T47D (cell line): ENCODE measurements at places on chromosomes 12 and 14.

DNA sequence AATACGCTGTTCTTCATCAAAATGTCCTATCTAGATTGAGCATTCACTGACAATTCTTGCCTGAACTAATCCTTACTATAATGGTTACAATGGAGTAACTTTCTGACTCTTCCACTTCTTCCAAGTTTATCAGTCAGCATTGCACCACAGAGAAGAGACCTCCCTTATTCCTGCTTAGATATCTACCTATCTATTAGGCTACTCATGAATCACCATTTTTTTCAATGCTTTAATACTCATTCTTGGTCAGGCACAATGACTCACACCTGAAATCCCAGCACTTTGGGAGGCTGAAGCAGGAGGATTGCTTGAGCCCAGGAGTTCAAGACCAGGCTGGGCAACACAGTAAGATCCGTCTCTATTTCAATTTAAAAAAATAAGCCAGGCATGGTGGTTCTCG lies 39.3 kb downstream of the RPS6KA5 start:
- DNase-seq = no peak

DNA sequence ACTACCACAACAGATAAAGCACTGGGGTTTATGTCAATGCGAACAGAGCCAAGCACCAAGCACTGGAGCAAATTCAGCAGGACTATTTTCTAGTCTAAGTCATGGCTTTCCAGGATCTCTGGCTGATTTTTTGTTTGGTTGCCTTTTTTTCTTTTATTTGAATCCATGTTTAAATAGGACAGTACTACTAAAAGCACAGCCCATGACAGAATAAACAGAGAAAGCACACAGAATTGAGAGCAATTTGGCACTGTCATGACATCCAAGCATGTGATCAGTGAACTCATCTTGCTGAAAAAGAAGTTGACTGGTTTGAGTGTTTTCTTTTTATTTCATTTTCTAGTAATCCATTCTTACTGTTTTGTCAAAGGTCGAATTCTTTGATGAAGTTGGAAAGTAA lies 23.1 kb upstream of the RERG start:
- DNase-seq = peak; percentile 74

DNA sequence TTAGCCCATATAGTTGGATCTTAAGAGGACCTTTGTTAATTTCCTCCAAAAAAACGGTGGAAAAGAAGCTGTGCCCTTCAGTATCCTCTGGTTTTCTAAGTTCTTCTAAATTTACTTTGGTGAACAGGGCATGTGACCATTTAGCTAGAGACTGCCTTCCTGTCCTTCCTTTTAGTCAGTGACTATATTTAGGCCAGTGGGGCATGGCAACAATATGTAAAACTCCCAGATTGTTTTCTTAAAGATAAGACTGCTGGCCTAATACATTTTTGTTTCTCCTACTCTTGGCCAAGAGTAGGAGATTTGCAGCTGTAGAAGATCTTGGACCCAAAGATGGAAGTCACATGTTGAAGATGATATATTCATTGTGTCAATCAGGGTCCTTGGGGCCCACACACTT lies 325.1 kb upstream of the DCN start:
- no peak for DNase-seq

GRCh38 chr14:105767315-105767714 lies 240.9 kb downstream of the TMEM121 start:
- no peak for DNase-seq

- DNase-seq = peak; percentile 51
These were observed 4.3 kb downstream of the COQ10A start for GRCh38 chr12:56271031-56271430.

DNA sequence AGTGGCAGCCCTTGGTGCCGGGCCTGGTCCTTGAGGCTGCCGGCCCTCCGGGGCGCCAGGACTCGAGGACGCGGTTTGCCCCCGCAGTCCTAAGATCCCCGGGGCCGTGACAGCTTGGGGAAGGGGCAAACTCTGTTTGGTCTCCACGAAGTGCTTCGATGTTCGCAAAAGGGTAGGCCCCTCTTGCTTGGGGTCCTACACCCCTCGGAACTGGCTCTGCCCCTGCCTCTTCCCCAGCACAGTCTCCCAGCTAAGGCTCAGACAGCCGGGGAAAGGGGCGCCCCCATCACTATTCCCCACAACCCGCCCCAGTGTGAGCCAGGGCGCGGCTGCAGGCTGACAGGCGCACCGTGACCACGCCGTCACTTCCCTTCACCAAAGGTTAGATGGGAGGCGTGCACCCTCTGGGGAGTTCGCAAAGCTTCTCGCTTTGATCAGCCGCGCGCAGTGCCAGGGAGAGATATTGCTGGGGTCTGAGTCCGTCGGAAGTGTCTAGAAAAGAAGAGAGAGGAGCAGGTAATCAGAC lies 7.2 kb upstream of the OTX2 start:
- DNase-seq = no peak

- DNase-seq = no peak
These were observed 85.1 kb downstream of the GCH1 start for GRCh38 chr14:54817506-54817905.

GRCh38 chr12:109545826-109546225 lies 27.5 kb downstream of the MMAB start:
- DNase-seq = no peak

- DNase-seq = no peak
These were observed 326.6 kb downstream of the BTG1 start for GRCh38 chr12:91819132-91819447.

- no peak for DNase-seq
These were observed 2.9 kb downstream of the SLC15A4 start for GRCh38 chr12:128820723-128821432.

DNA sequence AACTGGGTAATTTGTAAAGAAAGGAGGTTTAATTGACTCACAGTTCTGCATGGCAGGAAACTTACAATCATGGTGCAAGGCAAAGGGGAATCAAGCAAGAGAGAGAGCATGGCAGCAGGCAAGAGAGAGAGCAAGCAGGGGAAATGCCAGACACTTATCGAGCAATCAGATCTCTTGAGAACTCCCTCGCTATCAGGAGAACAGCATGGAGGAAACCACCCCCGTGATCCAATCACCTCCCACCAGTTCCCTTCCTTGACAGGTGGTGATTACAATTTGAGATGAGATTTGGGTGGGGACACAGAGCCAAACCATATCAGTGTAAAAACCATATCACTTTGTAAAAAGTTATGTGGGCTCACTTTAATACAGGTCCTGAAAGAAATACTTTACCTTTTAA lies 56.4 kb upstream of the NEDD1 start:
- DNase-seq = no peak

GRCh38 chr14:40762177-40762576 lies 844.5 kb upstream of the LRFN5 start:
- DNase-seq = no peak

DNA sequence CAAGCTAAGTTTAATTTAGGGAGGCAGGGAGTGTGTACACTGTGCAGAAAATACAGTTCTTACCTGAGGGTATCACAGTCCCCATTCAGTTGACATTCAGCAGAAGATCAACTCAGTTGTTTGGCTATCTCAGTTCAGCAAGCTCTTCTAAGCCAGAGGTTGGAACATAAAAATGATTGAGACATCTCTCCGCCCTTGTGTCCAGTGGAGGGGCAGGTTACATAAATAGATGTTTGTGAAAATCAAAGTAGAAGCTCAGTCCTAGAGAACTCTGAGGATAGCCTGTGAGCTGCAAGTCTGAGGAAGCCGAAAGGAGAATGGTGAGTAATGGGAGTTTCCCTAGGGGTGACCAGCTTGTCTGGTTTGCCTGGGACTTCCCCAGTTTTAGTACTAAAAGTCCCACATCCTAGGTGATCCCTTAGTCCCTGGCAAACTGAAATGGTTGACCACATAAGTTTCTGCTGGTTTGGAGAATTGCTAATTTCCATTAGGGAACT lies 251.4 kb upstream of the ATP2B1 start:
- DNase-seq = no peak
